ENCODE measurements at places on chromosomes 1 and 21.

DNA sequence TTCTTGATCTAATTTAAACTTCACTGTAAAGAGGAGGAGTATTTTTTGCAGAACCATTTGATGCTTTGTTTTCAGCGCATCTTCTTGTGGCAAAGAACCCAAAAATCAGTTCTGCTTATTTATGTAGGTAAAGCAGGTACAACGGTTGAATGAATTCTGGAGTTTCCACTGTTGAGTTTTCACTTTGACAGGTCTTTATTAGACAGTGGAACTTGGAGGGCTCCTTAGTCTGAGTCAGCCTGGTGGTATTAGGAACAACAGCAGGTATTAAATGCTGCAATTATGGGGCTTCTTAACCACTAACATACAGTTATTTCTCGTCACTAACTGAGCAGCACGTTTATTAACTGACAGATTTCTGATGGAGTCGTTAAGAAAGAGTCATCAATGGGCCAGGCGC is 1.2 kb downstream of the LRIG2 start:
- no peak for DNase-seq

DNA sequence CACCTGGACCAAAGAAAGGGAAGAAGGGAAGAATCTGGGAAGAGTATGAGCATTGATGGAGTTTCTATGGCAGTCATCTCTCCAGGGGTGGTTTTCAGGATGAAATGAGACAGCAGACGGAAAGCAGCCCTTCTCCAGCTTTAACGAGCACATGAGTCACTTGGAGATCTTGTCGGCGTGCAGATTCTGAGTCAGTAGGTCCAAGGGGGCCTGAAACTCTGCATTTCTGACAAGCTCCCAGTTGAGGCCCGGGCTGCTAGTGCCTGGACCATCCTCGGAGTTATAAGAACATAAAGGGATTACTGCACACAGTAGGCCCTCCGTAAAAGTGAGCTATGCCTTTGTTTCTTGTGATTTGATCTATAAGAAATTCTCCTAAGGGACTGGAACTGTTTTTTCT is 17.6 kb downstream of the HSPG2 start:
- DNase-seq, result no peak

- no peak for DNase-seq
Observed at GRCh38 chr21:27813750-27814149, 846.9 kb upstream of the ADAMTS5 start.

DNA sequence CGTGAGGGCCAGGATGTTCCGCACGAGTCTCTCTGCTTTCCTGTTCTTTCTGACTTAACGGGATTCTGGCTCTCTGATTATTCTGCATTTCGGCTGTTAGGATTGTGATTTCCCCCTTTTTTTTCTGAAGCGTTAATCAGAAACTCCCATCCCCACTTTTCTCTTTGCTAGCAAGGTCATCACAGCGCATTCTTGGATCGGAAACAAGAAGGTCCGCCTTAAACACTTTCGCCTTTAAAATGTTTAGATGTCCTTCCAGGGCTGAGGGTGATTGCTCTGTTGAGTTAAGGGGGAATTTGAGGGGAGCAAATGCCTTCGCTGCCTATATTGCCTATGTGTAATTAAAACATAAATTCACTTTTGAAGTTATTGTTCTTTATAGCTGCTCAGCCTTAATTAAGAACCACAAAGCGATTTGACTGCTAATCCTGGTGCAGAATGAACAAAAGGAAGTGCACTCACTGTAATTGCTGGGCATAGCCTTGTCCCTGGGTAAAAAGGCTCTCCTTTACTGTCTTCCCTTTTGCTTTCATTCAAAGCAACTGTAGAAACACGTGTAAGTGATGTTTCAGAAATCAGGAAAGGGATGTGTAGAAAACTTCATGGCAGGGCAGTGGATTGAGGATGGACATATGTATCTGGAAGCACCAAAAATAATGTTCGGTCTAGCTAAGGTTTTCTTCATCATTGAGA is 1.2 kb downstream of the LAMC1 start:
- no peak for DNase-seq

DNA sequence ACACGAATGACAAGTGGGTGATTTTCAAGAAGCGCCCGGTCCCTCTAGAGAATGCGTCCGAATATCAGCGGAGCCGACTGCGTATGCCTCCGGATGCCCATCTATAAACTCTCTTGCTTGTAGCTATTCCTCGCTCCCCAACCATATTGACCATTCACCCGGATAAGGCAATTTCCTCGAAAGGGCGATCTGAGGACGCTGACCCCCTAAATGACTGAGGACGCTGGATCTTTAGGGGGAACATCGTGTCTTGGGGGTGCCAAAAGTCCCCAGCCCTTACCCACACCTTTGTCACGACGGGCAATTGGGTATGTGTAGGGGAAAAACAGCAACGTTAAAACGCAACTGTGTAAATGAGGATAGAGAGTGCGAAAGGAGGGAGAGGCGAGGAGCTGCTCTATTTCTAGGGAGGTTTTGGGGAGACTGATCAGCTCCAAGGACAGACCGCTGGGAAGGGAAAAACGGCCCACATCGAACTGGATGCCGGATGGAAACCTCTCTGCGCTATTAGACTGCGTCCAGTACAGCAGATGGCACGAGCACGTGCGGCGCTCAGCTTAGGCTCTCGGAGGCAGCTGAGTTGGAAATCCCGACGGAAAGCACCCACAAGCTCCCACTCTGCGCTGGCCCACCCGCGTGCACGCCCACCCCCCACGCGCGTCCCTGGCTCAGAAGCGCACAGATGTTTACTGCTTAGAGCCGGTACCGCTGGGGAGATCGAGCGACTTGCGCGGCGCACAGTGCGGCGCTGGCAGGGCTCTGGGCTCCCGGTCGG is 2.9 kb upstream of the PRRX1 start:
- no peak for DNase-seq

- no peak for DNase-seq
Observed at GRCh38 chr1:43434256-43434655, 19.5 kb downstream of the HYI start.

DNA sequence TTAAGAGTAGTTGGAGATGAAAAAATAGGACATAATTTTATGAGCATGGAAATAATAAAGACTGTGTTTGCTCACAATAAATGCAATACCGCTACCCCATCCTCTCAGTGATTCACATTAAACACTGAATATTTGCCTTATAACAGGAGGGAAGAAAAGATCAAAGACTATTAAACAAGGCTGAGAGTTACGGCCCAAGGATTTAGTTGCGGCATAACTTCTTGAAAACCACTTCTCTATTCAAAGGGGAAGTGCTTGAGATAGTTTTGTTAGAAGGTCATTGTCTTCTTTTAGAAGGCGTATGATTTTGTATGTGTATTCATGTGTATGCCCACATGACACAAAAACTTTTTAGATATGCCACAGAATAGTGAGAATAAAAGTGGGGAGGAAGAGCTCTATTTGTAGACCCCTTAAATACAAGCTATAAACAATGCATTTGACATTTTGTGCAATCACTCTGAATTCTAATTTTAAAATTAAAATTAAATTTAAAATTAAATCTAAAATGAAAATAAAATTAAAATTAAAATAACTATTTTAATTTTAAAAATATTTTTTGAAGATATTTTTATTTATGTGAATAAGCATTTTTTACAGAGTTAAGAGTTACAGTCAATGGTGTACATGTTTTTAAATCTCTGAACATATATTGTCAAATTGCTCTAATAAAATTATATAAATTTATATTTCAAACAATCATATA is 986.6 kb upstream of the ADAMTS5 start:
- DNase-seq, result no peak
